ENCODE measurements at places on chromosomes 4 and X.

GRCh38 chrX:11380187-11380844, 87.1 kb downstream of the AMELX start:
- no peak for DNase-seq

DNA sequence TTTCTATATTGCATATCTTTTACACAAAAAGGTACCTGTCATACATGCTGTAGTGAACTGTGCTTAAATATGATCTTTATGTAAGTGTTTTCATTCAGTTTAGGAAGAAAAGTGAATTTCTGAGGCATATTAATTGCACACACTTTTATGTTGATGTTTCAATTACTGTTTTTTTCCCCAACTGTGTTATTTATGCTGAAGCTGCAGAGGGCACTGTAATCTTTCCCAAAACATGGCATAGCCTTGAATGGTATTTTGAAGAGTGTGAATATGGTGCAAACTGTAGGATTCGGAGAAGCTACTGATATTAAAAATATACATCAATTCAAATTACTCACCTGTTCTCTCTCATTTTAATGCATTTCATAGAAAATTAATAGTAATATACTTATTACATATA, 6.0 kb upstream of the CENPE start:
- DNase-seq = no peak

GRCh38 chr4:707929-708630, 2.4 kb downstream of the PCGF3 start:
- no peak for DNase-seq

DNA sequence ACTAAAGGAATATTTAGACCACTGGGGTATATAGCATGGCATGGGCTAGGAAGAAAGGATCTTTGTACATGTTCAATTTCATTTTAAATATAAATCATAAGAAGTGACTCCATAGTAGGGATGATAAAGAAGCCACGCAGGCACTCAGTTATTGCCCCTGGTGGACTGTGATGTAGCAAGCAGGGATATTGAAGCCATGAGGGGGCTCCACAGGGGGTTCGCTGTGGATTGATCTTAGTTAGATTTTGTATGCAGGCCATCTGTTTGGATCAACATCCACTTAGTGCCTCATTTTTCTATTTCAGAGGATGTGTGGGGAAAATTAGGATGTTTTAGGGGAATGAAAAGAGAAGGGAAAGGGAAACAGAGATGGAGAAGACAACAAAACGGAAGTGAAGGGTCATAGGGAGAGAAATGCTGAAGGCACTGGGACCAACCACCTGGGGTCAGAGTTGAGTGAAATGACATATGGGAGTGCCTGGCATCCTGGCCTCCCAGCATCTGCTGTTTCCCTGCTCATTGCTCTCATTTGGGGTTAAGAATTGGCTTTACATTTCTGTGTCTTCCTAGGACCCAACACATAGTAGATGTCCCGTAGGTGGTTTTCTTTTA, 11.2 kb upstream of the FREM3 start:
- no peak for DNase-seq

GRCh38 chr4:98685225-98686042, 27.0 kb upstream of the TSPAN5 start:
- no peak for DNase-seq

DNA sequence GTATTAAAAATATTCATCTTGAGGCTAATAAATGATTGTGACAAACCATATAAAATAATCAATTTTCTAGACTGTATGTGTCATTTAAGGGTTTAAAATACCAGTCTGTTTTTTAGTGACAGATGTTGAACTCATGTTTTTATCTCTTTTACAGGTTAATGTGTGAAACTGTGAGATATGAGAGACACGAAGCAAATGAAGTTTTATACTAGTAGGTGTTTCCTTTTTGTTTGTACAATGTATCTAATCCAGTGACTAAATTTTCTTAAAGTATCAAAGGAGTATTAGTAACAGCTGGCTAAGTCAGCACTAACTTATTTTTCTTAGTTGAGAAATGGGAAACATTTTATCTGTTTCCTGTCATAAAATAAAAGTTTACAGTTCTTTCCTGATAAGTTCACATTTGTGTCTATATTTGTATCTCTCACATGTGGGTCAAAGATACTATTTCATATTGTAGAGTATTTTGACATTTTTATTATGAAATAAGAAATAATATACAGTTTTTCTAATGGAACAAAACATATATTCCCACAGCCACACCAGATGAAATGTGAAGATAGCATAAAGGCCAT, 90.3 kb downstream of the RAPGEF2 start:
- no peak for DNase-seq

DNA sequence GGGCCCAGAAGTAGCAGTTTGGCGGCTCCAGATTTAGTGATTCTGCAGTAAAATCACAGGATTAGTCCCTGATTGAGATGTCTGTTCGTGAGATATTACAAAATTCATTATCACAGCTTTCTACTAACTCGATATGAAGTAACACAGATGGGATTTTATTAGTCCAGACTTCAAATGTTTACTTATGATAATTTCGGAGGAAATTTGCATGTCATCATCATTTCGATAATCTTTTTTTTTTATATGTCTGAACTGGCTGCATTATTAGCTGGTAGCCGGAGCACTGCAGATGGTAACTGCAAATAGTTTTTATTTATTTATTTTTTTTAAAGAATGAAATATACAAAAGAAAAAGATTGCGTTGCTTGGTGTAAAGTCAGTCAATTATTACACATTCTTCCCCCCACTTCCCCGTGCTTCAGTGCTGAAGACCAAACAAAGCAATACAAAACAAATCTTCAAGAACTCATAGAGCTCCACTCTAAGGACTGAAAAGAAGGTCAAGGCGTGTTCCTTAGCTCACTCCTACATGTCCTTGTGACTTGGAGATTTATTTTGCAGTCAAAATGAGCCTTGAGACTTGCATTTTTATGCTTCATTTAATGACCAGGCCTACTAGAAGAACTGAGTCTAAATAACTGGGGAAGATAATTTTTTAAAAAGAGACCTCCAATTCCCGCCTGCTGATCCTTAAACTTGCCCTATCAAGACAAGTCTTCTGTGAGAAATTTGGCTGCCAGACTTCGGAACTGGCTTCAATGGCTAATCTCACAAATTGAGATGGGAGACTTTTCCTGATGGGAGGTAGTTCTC, 11.7 kb upstream of the PITX2 start:
- no peak for DNase-seq

DNA sequence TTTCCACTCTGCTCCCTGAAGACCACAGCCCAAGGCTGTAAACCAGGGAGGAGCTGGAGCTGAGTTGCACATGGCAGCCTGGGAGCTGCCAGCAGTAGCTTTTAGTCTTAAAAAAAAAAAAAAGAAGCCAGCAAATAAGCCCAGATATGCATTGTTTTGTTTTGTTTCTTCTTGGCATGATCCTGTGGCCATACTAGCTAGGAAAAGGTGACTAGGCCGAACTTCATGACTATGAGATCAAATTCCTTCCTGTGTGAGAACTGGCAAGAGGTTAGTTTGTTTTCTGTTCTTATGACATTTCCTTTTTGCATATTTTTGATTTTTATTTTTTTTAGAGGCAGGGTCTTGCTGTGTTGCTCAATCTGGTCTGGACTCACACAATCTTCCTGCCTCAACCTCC, 323.3 kb downstream of the DCTD start:
- DNase-seq = no peak

DNA sequence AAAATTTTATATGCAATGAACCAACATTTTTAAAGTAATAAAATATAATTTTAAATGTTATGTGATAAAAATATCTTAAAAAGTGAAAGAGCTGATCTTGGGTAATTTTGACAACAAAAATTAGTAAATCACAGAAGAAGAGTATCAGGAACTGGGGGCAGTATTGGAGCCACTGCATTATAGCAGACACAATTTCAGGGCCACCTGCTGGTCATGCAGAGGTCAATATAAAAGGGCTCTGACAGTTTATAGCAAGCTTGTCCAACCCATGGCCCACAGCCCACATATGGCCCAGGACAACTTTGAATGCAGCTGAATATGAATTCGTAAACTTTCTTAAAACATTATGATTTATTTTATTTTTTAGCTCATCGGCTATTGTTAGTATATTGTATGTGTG, 13.0 kb upstream of the LEF1 start:
- no peak for DNase-seq

- DNase-seq = no peak
Measured at GRCh38 chr4:137740141-137740540, 207.8 kb upstream of the PCDH18 start.

DNA sequence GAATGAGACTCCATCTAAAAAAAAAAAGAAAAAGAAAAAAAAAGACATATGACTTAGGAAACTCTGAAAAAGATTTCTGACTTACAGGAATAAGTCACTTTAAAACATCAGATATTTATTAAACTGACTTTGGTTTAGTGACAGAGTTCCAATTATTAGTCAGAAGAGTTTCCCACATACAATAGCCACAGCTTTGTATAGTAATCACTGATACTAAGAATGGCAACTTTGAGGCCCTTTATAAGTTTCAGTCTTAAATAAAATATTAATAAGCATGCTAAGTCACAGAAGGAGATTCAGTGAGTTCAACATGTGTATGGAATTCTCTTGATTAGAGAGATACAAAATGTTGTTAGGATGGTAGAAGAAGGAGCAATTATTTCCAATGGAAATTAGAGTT, 652.3 kb upstream of the AMOT start:
- DNase-seq = no peak

GRCh38 chr4:122636697-122637096, 15.8 kb upstream of the IL21 start:
- no peak for DNase-seq

- no peak for DNase-seq
Measured at GRCh38 chr4:89836031-89836745, 773 bp downstream of the SNCA start.

GRCh38 chrX:38803243-38803587, 2.0 kb downstream of the MID1IP1 start:
- DNase-seq = no peak

- DNase-seq = no peak
Measured at GRCh38 chrX:13938829-13939530, 90.7 kb downstream of the GEMIN8 start.

GRCh38 chrX:114962209-114962608, 55.2 kb downstream of the IL13RA2 start:
- DNase-seq = no peak

- no peak for DNase-seq
Measured at GRCh38 chrX:119292445-119292844, 56.4 kb downstream of the PGRMC1 start.

DNA sequence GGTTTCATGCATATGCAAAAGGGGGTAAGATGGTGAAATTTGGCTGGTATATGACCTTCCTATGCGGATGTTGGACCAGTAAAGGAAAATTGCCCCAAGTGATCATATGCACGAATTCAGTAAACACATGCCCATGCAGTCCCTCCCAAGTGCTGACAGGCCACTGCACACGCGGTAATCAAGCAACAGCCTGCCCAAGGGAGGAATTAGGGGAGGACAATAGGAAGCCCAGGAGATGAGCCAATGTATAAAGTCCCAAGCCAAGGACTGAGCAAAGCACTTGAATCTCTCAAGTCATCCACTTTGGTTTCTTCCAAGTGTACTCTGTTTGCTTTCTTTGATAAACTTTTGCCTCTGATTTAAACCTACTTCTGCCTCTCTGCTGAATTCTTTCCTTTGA, 21.1 kb downstream of the MAGEB16 start:
- no peak for DNase-seq

DNA sequence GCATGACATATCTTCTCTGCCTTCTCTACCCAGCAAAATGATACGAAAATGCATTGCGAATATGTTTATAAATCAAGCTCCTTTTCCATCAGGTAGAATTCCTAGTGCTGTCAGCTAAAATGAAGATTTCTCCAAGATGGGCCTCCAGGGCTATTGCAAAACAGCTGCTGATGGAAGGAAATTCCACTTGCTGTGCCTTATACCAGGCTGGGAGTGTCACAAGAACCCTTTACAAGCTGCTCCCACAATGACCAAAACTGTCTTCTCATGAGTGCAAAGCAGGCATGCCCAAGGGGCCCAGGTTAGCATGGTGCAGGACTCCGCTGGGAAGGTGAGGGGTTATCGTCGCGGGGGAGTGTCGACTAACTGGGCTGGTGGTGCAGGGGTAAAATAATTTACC, 8.7 kb downstream of the HNRNPH2 start:
- no peak for DNase-seq

DNA sequence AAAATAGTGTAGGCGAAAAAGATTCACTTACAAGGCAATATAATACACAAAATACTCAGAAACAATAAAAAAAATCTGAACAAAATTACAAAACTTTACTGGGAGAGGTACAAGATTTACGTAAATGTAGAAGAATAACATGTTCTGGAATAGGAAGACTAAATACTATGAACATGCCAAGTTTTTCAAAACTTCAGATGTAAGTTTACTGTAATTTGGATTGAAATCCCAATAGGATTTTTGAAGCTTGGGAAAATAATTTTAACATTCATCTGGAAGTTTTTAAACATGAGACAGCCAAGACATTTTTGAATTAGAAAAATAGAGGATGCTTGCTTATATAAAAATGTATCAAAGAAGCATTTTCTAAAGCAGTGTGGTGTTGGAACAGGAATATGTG, 30.5 kb upstream of the CT83 start:
- DNase-seq = no peak

GRCh38 chrX:13428053-13428786, 108.4 kb upstream of the ATXN3L start:
- peak; percentile 38 for DNase-seq

GRCh38 chrX:26558719-26559386, 342.9 kb downstream of the MAGEB5 start:
- no peak for DNase-seq

GRCh38 chrX:115400960-115401359, 111.4 kb downstream of the LUZP4 start:
- DNase-seq = no peak

DNA sequence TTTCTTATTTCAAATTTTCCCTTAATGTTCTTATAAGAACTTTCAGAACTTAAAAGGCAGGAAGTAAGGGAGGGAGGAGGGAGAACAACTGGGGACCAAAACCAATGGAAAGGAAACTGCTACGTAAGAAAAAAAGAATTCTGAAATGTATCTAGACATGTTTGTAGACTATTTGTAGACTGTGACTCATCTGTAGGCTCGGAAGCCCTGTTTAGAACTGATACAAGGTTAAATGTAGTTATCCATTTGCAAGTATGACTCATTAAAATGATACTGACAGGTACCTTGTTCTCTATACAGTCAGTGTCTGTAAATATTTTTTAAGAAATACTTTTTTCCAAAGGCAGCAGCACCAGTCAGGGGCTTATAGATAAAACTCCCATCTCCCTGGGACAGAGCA, 202.0 kb downstream of the DHX15 start:
- no peak for DNase-seq

DNA sequence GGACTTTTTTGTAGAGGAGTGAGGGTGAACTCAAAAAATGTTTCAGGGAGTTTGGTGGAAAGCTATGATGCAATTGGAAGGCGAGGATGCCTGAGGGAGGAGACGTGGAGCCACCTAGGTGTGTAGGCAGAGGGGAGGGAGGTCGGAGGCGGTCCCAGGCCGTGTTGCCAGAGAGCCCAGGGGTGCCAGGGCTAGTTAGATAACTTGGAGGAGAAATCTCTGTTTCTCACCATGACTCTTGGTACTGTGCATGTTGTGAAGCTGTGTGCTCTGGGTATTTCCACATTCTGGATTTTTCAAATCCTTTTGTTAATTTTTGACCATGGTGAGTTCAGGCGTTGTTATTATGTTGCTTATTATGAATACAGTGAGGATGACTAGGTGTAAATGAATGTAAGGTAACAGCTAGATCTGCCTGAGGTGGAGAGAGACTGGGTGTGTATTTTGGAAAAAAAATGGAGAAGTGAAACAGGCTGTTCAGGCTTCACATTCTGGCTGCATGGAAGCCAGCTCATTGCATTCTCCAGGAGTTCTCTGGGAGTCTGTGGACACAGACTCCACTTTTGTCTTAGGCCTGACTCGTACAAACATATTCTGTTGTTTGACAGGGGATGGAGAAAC, 4.5 kb downstream of the RAB9A start:
- no peak for DNase-seq

- no peak for DNase-seq
Measured at GRCh38 chrX:107752043-107752442, 23.5 kb downstream of the TSC22D3 start.

All from mesothelial cell of epicardium (in vitro differentiated cells).